ENCODE measurements at places on chromosomes 12 and 14.
A peak's percentile ranks its signal among the peaks of the same experiment; 100 is the strongest.

DNA sequence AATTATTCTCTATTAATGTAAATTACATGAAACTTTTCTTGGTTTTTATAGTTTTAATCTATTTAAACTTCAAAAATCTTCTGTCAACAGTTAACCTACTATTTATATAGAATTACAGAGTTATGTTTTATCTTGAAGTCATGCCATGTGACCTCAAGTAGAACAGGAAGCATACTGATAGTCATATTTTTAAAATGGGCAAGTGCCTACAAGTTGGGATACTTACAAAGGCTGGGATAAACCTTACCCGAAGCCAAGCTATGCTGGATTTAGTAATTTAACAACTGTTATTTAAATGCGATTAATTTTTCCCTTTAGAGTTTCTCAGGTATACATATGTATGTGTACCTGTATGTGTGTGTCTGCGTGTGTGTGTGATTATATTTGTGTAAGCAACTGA, 266.9 kb downstream of the RASSF9 start:
- DNase-seq = no peak

- no peak for DNase-seq
Measured at GRCh38 chr14:36981832-36982529, 190.4 kb downstream of the SLC25A21 start.

- DNase-seq = no peak
Measured at GRCh38 chr12:51948066-51948465, 3.4 kb upstream of the ACVR1B start.

- DNase-seq = peak; percentile 42
Measured at GRCh38 chr12:14952299-14952921, 9.0 kb downstream of the ARHGDIB start.

- no peak for DNase-seq
Measured at GRCh38 chr12:32102234-32102633, 4.4 kb upstream of the BICD1 start.

DNA sequence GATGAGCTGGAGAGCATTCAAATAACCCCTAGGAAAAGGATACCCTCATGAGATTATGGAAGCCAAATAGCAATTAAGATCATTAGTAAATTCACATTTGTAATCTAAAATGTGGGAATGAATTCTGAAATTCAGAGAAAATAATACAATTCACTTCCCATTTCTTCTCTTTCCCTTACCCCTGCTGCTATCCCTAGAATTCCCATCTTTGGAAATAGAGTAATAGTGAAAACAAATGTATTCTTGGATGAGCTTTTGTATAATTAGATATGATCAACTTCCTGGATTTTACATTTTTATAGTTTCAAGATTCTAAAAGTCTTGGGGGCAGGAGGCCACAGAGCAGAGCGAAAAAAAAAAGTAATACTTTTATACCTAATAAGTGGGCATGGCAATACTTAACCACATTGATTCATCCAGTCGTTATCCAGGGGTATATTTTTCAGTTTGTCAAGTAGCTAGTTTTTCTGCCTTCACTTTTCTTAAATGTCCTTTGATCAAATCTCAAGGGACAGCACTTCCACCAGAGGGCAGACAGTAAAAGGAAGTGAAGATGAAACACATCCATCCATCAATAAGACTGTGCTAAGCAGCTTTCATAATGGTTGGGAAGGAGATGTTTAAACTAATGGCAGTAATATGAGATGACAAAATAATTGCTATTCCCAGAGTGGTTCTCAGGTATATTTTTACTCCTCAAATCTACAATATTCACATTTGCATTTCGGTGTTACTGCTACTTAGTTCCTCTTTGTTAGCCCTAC, 401.3 kb downstream of the DIO2 start:
- DNase-seq = no peak

All from HepG2 (cell line).